ENCODE measurements at places on chromosomes 5 and 9. TPM values are rescaled to one million over a fixed set of nuclear protein-coding genes. Genes with fewer than 3 reads are reported as not detected.
A peak's percentile ranks its signal among the peaks of the same experiment; 100 is the strongest.

- DNase-seq = no peak
Observed at GRCh38 chr5:172640822-172641358, at the start of gene NEURL1B. TSS of gene NEURL1B (plus strand) at chr5:172641263. CDS start at chr5:172641407, 144 bp downstream.

Gene DNAH5
- 0.49 TPM for total RNA-seq

GRCh38 chr9:133886563-133887501 is 105.3 kb downstream of the VAV2 start:
- no peak for DNase-seq

Gene PDZD2
- total RNA-seq = 1.6 TPM

GRCh38 chr5:21654556-21654955 is 1198.6 kb downstream of the CDH12 start:
- DNase-seq = no peak

Gene FOXD4L5
- 0.11 TPM for total RNA-seq

Gene OTULINL
- total RNA-seq = 0.14 TPM

GRCh38 chr5:146883511-146883910 is 5.0 kb upstream of the PPP2R2B start:
- no peak for DNase-seq

DNA sequence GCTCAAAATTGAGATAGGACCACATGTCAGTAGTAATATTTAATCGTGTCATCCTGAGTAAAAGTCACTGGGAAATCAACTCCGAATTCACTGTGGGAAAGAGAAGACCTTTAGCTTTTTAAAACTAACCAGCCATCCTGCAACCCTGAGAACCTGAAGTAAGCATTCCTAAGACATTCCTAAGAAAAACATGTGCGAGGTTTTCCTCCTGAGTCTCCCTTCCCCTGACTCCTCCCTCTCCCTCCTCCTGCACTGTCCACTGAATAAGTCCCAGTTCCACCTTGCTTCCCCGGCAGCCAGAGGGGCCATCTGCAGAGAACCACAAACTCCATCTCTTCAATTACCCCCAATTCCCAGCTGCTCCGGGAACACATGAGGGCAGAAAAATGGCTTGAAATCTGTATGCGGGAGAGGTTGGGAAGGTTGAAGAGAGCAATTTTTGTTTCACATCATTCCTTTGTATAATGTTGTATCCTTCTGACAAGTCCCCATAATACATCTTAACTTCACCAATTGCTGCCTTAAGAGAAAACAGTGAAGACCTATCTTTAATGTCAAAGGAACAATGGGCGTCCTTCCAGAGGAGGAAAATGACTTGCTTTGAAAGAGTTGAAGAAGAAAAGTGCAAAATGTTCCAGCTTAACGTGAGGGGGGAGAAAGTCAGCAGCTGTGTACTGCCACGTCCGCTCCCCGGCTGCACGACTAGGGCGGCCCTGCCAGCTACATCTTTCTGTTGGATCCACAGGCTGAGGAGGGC is 186.3 kb downstream of the ZNF462 start:
- no peak for DNase-seq

Gene RORB
- total RNA-seq = not detected

- DNase-seq = no peak
Observed at GRCh38 chr9:20659474-20659967, 24.5 kb upstream of the FOCAD start.

- DNase-seq = no peak
Observed at GRCh38 chr5:159341906-159342310, 11.6 kb upstream of the IL12B start.

Gene FAM163B
- not detected for total RNA-seq

Gene ANKRD55
- 0.33 TPM for total RNA-seq

- DNase-seq = peak; percentile 20
Observed at GRCh38 chr5:66306105-66306843, 162.2 kb downstream of the SREK1 start.

Gene SOWAHA
- not detected for total RNA-seq
